Pons (tissue), 1 donor: ENCODE measurements at places on chromosomes 7 and 10.
A peak's percentile ranks its signal among the peaks of the same experiment; 100 is the strongest.

DNA sequence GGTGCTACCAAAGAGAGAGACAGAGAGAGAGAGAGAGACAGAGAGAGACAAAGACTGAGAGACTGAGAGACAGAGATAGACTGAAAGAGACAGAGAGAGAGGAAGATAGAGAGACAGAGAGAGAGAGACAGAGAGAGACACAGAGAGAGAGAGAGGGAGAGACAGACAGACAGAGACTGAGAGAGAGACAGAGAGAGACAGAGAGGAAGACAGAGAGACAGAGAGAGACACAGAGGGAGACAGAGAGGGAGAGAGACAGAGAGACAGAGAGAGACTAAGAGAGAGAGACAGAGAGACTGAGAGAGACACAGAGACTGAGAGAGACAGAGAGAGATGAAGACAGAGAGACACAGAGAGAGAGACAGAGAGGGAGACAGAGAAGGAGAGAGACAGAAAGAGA lies 91.2 kb downstream of the SFMBT2 start:
- no peak for DNase-seq

DNA sequence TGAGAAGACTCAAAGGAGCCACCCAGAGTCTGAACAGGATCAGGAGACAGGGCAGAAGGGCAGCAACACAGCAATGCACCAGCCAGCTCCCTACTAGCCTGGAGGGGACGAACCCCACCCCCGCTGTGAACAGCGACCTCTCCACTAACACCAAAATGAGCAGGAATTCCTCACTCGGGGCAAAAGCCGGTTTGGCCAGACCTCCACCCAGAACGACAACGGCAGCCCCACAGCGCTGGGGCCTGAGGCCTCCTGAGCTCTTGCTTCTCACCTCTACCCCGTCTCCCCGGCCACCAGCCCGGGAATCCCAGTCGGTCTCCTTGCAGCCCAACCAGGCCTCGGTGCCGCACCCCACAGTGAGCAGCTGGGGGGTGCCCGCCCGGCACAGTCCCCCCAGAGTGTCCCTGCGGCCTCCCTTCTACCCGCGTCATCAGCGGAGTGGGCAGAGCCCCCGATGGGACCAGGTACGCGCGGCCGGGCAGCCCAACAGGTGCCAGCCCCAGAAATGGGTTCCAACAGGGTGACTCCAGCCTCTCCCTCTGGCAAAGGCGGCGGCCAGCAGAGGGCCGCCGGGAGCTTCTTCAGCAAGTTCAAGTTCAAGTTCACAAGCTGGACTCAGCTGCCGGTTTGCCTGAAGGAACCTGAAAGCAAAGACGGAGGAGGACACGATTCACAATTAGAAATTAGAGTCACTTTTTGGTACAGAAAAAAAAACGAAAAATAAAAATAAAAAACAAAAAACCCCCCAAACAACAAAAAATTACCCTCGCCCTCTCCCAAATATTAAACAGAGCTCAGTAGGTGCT lies 129.0 kb downstream of the MARCHF5 start:
- DNase-seq, result peak; percentile 12

DNA sequence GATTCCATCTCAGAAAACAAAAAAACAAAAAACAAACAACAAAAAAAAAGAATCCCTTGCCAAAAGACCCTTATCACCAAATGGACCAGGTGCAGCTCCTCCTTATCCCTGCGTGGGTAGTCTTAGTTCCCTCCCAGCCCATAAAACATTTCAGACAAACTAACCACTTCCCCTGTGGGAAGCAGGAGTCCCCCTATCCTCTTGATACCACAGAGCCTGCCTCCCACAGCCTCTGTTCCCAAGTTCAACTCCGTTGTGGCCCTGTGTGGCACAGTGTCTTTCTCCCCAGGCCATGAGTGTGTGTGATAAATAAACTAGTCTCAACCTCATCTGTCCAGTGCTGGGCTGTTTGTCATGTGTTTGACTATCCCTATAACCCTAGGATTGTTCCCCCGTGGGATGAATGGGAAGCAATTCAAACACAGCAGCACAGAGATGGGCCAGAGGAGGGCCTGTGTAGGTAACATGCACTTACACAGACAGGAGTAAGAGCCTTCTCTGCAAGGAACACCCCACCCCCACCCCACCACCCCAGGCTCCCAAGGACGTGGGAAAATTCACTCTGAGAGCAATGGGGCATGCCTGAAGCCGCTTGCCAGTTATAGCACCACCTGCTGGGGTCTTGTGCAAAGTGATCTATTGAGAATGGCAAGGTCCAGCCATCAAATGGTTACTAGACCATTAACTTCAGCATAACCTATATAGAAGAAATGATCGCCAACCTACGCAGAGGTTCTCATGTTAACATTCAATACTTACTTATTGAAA lies 147.1 kb upstream of the GHITM start:
- DNase-seq, result no peak

DNA sequence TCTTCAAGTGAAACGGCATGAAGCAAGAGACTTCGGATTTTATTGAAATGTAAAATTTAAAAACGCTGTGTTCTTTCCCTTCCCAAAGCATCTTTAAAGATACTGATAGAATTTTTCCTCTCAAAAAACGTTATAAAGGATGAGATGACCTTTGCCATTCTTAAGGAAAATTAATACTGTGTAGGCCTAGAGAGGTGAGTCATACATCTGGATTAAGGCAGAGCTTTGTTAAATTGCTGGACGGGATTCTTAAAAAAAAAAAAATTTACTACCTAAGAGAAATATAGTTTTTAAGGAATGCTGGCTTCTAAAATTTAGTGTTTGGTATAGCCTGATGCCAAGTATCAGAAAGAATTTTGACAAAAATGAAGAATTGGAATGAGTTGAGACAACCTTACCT lies 6.3 kb upstream of the HBP1 start:
- no peak for DNase-seq

DNA sequence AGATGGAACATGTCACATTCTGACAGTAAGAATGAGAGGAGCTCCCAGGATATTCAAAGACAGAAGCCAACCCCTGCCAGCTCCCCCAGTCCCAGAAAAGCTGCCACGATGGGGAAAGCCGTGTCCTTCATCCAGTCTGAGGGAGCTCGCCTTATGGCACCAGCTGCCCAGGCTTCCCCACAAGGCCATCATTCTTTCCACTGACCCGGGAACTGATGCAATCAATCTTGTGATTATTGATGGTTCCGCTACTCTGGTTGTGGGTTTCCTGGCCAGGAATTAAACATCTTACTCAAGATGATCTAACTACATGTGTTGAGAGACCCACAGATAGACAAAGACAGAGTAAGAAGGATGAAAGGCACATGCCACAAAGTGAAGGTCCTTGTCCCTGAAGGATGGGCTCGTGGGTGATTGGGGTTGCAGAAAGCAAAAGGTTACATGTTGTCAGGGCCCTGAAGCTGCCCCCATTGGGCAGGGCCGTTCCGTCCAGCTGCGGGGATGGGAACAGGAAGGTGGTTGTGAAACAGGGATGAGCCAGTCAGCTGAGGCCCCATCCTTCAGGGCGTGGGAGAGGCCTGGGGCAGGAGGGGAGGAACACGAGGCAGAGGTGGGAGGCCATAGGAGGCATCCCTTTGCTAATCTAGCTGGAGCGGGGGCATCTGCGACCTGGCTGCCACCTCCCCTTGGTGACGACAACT lies 127.6 kb downstream of the OAT start:
- peak; percentile 46 for DNase-seq

- DNase-seq, result no peak
Observed at GRCh38 chr10:98599032-98599610, 152.4 kb upstream of the HPS1 start.

GRCh38 chr7:36945612-36946400 lies 221.5 kb upstream of the AOAH start:
- DNase-seq, result peak; percentile 34

GRCh38 chr7:132858760-132859159 lies 223.1 kb downstream of the CHCHD3 start:
- no peak for DNase-seq
